ENCODE measurements at places on chromosomes 5 and 9.

DNA sequence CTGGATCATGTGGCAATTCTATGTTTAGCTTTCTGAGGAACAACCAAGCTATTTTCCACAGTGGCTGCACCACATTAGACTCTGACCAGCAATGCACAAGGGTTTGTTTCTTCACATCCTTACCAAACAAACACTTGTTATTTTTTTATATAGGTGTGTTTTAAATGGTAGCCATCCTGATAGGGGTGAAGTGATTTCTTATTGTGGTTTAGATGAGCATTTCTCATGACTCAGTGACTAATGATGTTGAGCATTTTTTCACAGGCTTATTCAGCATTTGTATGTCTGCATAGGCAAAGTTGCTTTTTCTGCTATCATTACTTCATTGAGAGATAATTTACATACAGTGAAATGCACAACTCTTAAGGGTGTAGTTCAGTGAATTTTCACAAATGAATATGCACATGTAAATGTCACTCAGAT, 36.0 kb downstream of the ANKRD33B start:
- DNase-seq: no peak

DNA sequence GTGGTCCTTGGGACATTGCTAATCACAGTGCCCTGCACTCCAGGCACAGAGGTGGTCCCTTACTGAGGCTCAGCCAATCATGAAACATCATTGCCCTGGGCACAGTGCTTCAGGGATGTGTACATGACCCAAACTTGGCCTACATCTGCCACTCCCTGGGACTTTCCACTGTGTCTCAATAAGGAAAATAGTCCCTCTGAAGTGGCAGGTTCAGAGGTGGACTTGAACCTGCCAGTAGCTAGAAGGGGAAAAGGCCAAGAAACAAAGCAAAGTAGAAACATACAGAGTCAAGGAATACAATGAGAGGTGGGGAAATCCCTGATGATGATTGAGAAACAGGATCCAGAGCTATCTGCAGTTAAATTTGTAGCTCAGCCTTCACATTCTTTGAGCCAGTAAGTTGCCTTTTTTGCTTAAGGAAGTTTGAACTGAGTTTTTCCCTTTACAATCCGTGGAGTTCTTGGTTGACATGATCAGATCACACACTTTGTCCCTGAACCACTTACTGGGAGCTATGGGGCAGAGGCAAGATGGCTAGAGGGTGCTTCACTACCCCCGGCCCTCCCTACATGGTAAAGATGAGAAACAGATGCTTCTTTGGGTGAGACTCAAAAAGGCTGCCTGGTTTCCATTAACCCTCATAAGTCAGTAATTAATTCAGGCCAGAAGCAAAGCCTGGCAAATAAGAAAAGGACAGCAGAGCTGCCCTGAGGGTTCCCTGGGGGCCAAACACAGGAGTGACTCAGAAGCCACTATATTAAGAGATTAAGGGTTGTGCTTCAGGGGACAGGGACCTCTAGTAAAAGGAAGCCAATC, 57.6 kb downstream of the SH3TC2 start:
- no peak for DNase-seq

GRCh38 chr5:55597014-55597981, 62.5 kb upstream of the PLPP1 start:
- DNase-seq: no peak

GRCh38 chr5:76331126-76331525, 72.0 kb upstream of the IQGAP2 start:
- DNase-seq: peak; percentile 41

DNA sequence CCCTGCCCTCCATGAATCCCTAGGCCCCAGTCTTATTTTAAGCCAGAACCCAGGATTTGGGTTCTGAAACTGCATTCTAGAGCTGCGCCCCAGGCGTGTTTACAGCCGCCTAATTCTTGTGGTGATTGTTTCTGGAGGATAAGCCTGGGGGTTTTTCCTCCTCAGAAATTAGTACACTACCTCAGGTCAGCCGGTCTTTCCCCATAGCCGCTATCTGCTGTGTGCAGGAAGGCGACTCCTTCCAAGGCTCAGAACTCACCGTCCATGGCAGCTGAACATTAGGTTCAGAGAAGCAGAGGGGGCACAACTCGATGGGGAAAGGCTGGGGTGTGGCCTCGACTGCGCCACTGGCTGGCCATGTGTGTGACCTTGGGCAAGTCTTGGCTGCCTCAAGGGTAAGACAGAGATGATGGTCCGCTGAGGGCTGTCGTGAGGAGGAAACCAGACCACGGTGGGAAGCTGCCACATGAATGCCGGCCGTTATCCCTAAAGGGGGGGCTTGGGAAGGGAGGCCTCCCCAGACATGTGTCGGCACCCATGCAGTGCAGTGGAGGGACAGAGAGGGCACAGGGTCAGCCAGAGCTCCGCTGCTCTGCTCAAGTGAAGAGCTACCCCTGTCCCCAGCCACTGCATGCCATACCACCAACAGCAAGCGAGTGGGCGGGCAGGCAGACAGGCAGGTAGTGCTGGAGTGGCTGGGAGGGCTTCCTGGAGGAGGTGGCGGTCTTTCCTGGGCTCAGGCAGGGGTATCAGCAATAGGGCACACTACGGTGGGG, 28.9 kb downstream of the SHB start:
- no peak for DNase-seq

GRCh38 chr5:16871746-16872339, 64.2 kb downstream of the MYO10 start:
- DNase-seq: no peak

GRCh38 chr9:131776473-131776872, 36.6 kb upstream of the RAPGEF1 start:
- DNase-seq: no peak

DNA sequence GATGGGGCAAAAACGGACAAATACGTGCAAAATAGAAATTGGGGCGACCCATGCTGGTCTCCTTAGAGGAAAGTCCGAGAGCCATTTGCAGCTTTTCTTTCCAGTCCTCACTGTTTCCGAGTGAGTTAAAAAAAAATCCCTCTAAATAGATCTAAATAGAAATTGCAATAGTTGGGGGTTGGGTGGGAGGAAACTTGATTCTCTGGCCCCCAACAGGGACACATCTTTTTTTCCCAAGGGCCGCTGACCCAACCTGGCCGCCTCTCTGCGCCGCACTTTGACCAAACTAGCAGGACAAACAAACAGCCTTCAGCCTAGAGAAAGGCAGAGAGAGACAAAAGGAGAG, 2.8 kb upstream of the NKX2-5 start:
- no peak for DNase-seq

DNA sequence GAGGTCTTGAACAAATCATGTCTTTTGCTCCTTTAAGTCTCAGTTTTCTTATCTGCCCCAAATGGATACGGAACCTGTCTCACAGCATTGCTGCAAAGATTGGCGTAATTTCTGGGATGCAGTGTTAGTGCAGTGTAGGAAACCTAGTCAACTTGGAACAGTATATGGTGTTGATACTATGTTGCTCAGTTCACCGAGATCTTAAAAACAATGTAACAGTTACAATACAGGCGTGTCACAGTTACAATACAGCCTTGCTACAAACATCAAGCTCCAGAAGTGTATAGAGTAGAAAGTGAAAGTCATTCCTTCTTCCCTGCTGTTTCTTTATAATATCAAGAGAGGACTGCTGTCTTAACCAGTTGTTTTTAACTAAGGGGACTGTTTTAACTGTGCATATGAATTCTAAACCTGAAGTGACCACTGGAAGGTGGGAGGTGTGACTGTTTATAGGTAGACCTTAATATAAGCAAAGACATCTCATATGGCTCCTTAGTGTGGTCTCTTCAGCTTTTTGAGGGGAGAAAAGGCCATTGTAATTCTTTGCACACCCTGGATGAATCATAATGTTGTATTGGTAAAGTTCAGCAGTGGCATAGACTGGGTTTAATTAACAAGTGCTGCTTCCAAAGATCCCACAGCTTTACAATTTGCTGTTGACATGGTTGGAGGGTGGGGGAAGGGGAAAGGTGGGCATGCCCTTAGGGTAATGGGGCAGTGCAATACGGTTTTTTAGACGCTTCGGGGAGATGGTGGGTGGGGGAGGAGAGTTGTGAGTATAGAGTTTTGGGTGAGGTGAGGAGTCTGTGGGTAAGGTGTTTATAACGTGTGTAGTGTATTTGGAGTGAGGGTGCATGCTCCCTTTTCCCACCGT, 12.9 kb downstream of the PRRC2B start:
- DNase-seq: no peak

- DNase-seq: peak; percentile 86
Measured at GRCh38 chr5:157265714-157266285, at the start of gene CYFIP2. Gene CYFIP2 (plus strand): TSS chr5:157266123. CDS start chr5:157285362, 19,239 bp downstream.

DNA sequence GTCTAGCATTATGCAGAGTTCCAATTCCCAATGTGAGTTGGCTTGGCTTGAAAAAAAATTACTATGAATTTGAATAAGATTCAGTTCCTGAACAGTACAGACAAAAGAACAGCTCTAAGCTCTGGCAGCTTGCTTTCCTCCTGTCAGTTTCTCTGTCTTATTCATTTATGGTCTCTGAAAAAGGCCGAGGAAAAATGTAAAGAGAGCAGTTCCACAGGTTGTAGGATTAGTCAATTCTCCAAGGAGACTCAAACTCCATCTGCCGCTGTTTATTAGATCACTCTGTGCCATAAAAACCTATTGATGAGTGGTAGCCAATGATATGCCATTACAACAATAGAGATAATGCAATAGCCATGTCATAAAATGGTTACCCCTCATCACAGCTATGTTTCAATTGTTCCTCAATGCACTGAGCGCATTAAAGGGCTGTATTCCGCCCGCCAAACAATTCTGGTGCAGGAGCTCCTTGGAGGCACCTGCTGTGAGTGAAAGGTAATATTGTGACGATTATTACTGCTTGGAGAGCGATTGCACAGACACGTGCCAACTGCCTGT, 188.2 kb downstream of the ARRDC3 start:
- DNase-seq: no peak

DNA sequence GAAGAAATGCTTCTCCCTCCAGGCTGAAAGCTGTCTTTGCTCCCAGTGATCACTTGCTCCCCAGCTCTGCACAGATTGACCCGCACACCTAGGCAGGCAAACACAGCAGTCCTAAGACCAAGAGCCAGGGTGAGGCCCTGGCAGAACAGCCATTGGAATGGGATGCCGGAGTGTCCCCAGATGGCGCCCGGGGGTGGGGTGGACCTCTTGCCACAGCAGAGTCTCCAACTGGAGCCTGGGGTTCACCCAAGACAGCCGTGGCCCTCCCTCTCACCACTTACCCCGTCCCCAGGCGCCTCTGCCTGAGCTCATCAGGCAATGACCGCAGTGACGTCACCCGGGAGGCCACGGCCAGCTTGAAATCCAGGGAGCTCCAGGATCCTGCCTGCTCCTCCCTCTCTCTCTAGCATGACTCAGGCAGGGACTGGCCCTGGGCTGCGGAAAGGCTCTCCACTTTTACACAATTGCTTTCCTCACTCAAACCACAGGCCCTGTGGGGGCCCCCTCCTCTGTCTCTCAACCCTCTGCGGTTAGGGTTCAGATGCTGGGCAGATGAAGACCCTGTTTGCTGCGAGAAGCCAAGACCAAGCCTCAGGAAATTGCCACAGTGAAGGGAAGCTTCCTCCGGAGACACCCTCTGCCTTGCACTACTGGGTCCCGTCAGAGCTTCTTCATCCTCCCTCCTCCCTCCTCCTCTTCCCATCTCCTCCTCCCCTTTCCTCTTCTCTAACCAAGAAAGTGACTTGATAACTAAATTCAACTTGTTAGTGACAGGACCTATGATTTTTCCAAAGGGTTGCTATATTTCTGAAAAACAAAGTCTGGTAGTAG, 24.3 kb upstream of the PTGES start:
- DNase-seq: peak; percentile 2

GRCh38 chr9:123343443-123344191, 12.4 kb upstream of the CRB2 start:
- no peak for DNase-seq

DNA sequence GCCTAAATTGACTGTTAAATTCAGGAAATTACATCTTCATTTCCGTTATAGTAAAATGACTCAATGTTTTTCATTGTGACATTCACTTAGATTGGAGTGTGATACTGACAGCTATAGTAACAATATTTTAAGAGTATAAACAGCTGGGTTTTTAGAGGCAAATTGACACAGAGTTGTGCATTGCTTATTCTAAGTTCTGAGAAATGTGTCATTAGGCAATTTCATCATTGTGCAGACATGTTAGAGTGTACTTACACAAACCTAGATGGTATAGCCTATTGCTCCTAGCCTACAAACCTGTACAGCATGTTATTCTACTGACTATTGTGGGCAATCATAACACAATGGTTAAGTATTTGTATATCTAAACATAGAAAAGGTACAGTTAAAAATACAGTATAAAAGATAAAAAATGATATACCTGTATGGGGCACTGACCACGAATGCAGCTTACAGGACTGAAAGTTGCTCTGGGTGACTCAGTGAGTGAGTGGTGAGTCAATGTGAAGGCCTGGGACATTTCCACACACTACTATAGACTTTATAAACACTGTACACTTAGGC, 132.7 kb downstream of the PDE4D start:
- DNase-seq: no peak

DNA sequence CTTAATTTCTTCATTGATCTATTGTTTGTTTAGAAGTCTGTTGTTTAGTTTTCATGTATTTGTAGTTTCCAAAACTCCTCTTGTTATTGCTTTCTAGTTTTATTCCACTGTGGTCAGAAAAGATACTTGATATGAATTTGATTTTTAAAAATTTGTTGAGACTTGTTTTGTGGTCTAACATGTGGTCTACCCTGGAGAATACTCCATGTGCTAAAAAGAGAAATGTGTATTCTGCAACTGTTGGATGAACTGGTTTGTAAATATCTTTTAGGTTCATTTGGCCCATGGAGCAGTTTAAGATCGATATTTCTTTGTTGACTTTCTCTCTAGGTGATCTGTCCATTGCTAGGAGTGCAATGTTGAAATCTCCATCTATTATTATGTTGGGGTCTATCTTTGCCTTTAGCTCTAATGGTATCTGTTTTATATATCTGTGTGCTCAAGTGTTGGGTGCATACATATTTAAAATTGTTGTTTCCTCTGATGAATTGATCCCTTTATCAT, 150.6 kb upstream of the ATP10B start:
- no peak for DNase-seq

GRCh38 chr5:93358176-93358575, 222.8 kb downstream of the NR2F1-AS1 start:
- DNase-seq: no peak

GRCh38 chr9:133429214-133429613, 7.0 kb downstream of the ADAMTS13 start:
- no peak for DNase-seq

- DNase-seq: no peak
Measured at GRCh38 chr5:117131876-117132275, 557.3 kb upstream of the SEMA6A start.

All from activated effector memory CD4-positive, alpha-beta T cell treated with Interleukin-2 at 50 U/mL for 16 hours (primary cell).